Activated B cell treated with CpG ODN at 0.5 μM for 24 hours (primary cell): ENCODE measurements at places on chromosomes 5 and 9. TPM values are rescaled to one million over a fixed set of nuclear protein-coding genes. Genes with fewer than 3 reads are reported as not detected.

- H3K27ac ChIP-seq, result no peak overlapping the region
- no peaks in the 10 kb centered on the region for H3K4me1 ChIP-seq
- H3K36me3 ChIP-seq, result no peaks in the 10 kb centered on the region
- H3K4me3 ChIP-seq, result no peak overlapping the region
Observed at GRCh38 chr9:130288393-130288792, 22.8 kb downstream of the HMCN2 start.

GRCh38 chr9:109206670-109207069 lies 39.6 kb upstream of the FRRS1L start:
- no peak overlapping the region for H3K27ac ChIP-seq
- H3K4me1 ChIP-seq, result no peaks in the 10 kb centered on the region
- H3K27me3 ChIP-seq, result peaks cover 4% of the 10 kb centered on the region
- H3K4me3 ChIP-seq, result no peak overlapping the region

The RLN2 gene
- 1.8 and 1.9 TPM in 2 replicates for total RNA-seq

The PCDHAC1 gene
- not detected in 2 replicates for total RNA-seq

The IL9 gene
- not detected in 2 replicates for total RNA-seq

The PCDHGA2 gene
- 0.09 and 0.15 TPM in 2 replicates for total RNA-seq
